ENCODE measurements at places on chromosomes 4 and X.

DNA sequence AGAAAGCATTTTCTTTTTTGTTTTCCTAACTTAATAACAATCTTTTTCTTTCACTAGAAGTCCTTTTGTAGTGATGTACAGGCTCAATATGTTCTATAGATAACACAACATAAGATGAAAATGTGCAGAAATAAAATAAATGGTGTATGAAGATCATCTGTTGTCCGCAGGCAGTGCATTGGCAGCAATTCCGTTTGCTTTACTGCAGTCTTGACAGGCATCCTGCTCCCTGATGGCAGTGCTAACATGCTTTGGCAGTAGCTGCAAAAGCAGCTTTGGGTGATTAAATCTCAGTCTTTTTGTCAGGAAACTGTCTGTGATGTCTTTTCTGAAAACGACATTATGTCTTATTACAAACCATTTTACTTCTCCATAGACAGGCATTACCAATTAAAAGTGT, 131.4 kb downstream of the TRAM1L1 start:
- DNase-seq: no peak

DNA sequence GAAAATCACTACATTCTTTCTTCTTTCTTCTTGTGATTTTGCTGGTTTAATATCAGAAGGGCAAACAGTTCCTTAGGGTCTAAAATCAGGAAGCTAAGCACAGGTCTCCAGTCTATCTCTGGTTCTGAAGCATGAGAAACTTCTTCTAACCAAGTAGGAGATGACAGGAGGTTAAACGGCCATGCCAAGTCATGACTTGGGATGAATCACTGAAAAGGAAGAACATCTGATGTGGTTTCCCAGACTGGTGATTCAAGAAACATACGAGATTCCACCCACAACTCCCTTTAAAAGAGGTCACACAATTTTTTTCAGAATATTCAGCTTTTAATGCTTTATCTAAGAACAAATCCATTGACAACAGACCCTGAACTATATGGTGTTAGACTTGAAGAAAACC, 684.0 kb upstream of the PRKX start:
- DNase-seq: no peak

DNA sequence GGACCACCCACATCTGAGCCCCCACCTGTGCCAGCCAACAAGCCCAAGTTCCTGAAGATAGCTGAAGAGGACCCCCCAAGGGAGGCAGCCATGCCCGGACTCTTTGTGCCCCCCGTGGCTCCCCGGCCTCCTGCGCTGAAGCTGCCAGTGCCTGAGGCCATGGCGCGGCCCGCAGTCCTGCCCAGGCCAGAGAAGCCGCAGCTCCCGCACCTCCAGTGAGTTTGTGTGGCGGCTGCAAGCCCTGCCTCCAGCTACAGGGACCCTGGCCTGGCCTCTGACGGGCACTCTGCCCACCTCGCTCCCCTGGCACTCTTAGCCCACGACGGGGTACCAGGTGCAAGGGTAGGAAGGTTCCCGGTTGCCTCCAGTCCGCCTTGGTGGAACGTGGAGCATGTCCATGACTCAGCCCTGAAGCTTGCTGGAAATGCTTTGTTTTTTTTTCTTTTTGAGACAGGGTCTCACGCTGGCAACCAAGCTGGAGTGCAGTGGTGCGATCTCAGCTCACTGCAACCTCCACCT, 13.7 kb upstream of the ADD1 start:
- DNase-seq: no peak

DNA sequence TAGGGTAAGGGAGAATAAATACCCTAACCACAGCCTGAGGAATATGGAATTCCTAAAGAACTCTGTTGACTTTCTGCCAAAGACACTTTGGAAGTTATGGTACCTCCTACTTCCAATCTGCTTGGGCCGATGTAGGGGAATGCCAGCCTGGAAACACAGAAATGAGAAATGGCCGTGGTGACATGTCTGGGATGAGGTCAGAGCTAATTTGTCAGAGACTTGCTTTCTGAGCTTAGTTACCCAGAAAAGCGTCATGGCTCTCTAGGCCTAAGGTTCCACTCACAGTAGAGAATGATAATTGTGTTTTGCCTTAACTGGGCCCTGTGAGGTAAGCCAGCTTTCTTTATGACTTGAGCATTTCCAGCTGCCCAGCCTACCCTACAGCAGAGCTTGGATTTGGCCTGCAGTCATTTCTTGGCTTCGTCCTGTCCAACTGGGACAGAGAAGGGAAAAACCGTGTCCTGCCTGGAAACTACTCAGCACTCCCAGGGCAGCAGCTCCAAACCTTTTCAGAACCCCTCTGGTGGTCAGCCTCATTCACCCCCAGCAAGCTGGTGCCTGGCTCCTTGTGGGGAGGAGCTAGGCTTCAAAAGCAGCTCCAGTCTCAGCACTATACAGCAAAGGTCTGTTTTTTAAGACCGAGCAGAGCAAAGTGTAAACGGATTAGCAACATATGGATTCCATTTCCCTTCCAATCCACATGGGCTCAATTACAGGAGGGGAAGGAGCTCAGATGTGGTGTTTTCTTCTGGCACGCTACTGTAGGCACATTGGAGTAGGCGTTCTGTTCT, 92.3 kb downstream of the RLIM start:
- no peak for DNase-seq

- no peak for DNase-seq
Observed at GRCh38 chr4:42768125-42768748, 111.3 kb upstream of the ATP8A1 start.

DNA sequence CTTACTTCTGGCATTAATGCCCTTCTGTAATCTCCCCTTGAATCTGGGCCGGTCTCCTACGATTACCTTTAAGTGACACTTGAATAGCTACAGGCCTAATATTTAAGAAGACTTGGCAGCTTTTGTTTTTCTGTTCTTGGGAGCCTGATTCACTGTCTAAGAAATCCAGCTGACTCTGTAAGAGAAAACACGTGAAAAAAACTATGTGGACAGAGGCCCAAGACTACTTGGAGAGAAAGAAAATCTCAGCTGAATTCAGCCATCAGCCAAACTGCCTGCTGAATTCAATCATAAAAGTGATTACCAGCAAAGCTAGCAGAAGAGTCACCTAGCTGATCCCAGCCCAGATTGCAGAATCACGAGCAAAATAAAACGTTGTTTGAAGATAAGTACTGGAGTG, 521.2 kb downstream of the MID1IP1 start:
- DNase-seq: no peak

- no peak for DNase-seq
Observed at GRCh38 chr4:23476515-23477090, 413.2 kb downstream of the PPARGC1A start.
